Ecto neural progenitor cell (in vitro differentiated cells): ENCODE measurements at places on chromosomes 5 and 9.

GRCh38 chr9:112184946-112185345 lies 9.8 kb upstream of the SUSD1 start:
- no peak for DNase-seq

DNA sequence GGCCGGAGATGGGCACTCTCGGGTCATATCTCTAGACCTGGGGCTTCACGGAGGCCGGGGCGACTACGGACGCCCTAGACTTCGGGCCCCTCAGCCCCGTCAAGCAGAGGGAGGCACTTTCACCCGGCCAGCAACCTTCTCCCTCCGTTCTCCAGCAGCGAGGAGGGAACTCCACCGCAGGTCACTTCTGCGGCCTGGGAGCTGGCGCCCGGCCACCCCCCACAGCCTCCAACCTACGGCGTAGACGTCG lies 201 bp downstream of the DOLK start:
- DNase-seq: no peak

DNA sequence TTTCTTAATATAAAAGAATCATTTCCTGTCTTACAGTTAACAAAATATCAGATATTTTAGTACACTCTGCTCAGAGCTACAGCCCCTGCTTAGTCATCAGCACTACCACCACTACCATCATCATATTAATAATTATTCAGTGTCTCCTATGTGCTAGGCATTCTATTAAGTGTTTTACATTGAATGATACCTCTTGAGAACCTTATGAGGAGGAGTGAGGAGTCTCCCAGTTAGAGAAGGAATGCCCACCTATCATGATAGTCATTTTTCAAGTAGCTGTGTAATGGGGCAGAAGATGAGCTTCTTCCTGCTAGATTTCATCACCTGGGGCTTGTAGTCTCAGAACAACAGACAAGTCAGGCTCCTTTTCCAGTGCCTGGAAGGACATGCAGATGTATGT lies 238.0 kb downstream of the TRIM32 start:
- no peak for DNase-seq

DNA sequence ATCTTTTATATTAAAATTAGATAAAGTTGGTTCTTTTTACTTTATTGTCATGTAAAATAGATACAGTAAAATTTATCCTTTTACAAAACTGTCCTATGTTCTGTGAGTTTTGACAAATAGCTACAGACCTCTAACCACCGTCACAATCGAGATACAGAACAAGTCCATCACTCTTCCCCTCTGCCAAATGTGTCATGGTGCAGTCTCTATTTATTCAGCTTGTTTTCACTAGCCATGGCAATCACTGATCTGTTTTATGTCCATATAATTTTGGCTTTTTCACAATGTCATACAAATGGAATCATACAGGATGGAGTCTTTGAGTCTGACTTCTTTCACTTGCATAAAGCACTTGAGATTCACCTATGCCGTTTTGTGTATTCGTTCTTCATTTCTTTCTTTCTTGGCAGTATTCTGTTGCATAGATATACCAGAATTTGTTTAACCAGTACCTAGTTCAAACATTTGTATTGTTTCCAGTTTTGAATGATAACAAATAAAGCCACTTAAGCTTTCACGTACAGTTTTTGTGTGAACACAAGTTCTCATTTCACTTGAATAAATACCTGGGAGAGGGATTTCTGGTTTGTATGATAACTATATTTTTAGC lies 273.2 kb upstream of the MPDZ start:
- DNase-seq: no peak

- DNase-seq: no peak
Measured at GRCh38 chr5:173306695-173307094, 21.5 kb downstream of the STC2 start.
